Left renal pelvis (tissue), 4 donors: ENCODE measurements at places on chromosomes 2 and 18. TPM values are rescaled to one million over a fixed set of nuclear protein-coding genes. Genes with fewer than 3 reads are reported as not detected.

DNA sequence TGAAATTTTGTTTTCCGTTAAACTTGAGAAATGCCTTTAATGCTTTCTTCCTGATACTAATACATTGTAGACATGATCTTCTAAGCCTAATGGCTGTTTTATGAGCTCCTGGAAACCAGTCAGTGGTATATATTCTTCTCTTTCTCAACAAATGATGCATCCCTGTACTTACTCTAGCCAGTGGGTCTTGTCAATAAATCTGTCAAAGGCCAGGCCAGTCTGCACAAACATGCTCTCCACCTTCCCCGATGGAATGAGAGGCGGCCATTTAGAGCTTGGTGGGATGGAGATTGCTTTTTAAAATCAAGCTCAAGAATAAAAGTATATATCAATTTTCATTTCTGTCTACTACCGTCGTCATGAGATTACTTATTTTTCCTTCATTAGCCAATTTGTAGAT lies 140.1 kb downstream of the LYPD6B start:
- no peak for DNase-seq

DNA sequence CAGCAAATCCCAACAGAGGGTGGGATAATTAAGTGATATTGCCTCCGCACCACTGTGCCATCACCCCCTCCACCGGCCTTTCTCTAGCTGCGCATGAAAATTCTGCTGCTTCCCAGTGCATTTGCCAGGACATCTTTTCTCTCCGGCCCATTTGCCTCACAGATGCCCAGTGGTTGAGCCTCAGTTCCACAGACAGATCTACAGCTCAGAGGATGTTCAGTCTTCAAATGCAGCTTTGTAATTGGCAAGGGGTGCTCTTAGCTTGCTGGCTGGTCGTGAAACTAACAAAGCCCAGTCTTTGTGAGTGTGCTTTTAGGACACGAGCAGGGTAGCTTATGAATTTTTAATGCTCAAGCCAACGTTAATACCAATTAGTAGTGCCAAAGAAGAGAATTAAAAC lies 253.3 kb upstream of the REV1 start:
- no peak for DNase-seq

GRCh38 chr2:185628985-185629384 lies 109.6 kb upstream of the FSIP2 start:
- no peak for DNase-seq

DNA sequence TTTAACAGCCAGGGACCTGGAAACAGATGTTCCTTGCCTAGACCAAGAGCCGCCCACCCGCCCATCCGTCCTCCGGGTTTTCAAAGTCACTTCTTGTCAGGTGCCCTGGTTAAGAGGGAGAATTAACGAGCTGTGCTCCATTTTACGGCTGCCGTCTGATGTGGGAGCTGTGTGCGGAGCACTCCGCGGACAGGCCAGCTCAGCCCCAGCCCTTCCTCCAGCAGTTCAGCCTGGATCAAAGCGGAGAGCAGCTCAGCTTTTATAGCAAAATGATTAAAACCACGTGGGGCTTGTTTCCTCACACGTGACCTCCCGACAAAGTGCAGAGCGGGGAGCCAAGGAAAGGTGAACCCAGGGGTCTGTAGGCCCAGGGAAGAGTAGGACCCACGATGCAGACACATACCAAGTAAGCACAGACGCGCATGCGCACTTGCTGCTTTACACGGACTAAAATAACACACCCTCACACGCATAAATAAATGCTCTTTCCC lies 46.1 kb upstream of the PKDCC start:
- DNase-seq, result no peak

DNA sequence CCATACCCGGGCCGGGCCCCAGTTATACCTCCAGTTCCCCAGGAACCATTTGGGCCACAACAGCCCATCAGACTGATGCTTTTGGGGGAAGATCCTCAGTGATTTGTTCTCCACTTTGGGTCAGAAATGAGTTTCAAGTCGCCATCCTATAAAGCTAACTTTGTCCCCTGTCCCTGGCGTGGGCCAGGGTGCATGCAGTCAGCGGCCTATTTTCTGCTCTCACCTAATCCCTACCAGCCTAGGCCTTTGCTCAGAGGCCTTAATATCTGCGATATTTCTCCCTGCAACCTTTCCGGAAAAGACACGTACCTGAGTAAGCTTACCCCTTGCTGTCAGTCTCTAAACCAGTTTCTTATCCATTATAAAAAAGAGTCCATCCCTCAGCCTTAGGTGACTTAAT lies 7.2 kb downstream of the DNMT3A start:
- no peak for DNase-seq

Gene ZNF396
- polyA plus RNA-seq, result 6.4 TPM
